ENCODE measurements at places on chromosomes 16 and 17. TPM values are rescaled to one million over a fixed set of nuclear protein-coding genes. Genes with fewer than 3 reads are reported as not detected.

Gene PDP2
- 28.7 TPM for total RNA-seq

DNA sequence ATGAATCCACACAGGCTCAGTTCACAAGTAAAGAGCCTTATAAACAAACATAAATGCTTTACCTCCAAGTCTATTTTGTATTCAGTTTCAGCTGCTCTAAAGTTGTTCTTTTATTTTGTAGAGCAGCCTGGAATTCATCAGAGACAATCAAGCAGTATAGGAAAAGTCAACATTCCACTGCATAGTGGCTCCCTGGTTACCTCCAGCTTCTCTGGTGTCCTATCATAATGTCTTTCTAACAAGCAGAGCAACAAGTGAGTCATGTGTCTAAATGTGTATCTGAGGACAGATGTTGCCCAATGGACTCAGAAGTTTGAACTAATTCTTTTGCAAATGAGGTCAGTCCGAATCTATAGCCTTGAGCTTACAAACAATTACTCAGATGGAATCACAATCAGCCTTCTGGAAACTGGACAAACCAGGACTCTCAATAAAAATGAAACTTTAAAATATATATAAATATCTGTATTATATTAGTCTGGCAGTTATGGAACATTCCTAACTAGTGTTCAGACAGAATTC lies 292.0 kb upstream of the TOM1L1 start:
- DNase-seq = no peak

DNA sequence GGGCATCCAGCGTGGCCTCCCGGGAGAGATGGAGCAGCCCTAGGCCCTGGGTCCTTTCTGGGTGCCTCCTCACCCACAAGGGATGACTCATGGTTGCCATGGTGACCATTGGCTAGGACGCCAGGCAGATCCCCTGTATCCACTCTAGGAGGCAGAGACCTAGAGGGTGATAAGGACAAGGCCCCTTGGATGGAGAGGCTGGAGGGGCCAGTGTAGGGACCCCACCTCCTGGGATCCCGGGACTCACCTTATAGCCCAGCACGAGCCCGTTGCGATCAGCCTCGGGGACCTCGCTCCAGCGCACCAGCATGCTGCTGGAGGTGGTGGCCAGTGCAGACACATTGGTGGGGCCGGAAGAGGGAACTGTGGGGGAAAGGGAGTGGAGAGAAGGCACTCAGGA lies 82.2 kb upstream of the CDC42EP4 start:
- DNase-seq = no peak

DNA sequence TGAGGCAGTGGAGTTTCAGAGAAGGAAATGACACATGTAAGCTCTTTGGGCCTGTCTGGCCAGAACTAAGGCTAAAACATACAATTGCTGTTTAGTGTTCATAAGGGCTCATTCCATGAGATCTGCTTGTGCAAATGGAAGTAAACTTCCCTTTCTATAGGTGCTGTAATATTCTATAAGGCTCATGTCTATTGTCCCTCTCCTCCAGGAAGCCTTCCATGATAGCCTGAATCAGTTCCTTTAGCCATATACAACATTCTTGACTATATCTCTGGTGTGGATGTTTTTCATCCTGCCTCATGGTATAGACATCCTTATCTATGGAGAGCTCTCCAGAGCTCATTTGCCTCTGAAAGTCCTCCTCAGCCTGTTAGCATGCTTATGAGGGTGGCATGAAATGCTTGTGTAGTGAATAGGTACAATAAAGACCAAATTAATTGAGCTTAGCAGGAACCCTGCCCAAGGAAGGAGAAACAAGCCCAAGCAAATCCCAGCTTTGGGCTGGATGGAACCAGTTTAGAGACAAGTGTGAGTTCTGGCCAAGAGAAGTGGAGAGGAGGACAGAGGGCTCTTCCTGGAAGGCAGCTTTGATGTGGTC lies 1.6 kb upstream of the ETV4 start:
- DNase-seq = no peak

DNA sequence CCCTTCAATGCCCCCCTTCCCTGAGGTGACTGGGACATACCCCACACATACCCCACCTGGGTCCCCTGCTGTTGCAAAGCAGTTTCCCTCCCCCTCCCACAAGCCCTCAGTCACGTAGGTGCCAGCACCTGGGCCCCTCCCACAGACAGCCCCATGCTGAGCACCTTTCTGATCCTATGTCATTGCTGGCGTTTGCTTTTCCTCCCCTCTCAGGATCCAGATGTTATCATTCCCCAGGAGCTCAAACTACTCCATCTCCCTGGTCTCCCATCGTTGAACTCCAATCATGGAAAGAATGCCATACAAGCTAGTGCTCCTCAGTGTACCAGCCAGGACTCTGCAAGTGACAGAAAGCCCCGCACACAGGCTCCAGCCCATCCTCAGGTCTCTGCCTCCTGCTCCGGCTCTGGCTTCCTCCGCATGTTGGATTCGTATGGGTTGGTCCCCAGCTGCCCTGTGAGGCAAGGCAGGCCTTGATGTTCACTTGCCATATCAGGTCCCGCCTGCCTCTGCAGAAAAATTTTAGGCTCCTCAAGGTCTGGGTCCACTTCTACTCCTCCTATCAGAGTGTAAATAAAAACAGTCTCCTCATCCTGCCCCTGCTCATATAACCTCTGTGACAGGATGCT lies 31.4 kb upstream of the MED9 start:
- DNase-seq = no peak

DNA sequence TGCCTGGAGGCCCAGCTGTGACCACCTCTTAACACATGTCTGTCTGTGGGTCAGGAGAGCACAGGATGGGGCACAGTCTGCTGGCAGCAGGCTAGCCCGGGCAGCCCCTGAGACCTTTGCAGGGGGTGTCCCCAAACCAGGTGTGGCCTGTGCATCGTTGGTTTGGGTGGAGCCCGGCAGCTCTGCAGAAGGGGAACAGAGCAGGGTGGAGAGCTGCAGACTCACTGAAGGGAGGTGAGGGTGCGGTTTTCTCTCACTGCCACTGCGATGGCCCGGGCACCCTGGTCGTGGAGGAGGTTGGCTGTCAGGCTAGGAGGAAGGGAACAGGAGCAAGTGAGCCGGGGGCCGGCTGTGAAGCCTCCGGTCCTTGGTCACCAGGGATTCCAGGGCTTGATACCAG lies 28.8 kb downstream of the NLRC3 start:
- no peak for DNase-seq

- no peak for DNase-seq
These were observed 845 bp downstream of the P3H4 start for GRCh38 chr17:41810659-41811548.

- no peak for DNase-seq
These were observed 4.7 kb upstream of the NUDT16L1 start for GRCh38 chr16:4688674-4689045.

DNA sequence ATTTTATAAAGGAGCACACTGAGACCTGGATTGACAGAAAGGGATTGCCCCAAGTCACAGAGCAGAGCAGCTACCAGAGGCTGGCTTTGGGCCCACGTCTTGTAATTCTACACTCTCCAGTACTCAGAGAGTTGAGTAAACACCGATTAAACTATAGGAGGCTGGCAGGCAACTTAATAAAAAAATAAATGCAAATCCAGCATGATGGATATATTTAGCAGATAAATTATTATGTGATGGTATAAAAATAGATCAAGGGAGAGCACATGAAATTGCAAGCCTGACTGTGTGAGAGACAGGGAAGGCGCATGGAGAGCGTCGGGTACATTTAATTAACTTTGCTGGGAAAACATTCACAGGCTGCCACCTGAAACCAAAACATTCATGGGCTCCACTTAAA lies 87.7 kb upstream of the CCL2 start:
- no peak for DNase-seq

DNA sequence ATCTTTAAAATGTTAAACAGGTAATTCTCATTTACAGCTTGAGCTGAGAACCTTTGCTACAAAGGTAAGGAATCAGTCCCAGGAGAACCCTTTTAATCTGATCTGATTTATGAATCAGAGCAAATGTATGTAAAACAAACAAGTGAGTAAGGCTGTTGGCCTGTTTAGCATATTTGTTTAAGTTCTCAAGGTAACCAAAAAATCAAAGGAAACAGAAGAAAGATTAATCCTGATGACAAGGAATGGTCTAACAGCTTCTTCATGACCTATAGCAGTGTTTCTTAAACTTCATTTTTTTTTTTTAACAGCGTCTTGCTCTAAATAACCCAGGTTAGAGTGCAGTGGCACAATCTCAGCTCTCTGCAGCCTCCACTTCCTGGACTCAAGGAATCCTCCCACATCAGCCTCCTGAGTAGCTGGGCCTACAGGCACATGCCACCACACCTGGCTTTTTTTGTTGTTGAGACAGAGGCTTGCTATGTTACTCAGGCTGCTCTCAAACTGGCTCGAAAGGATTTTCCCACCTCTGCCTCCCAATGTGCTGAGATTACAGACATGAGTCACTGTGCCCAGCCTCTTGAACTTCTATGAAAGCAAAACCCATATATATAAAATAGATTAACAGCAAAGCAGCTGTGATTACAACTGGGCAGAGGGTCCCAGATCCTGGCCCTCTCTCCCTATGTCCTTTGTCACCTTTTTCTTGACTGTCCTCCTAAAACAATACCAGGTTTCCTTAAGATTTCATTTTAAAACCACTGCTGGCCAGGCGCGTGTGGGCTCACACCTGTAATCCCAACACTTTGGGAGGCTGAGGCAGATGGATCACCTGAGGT lies 5.1 kb upstream of the JPT1 start:
- peak; percentile 4 for DNase-seq

DNA sequence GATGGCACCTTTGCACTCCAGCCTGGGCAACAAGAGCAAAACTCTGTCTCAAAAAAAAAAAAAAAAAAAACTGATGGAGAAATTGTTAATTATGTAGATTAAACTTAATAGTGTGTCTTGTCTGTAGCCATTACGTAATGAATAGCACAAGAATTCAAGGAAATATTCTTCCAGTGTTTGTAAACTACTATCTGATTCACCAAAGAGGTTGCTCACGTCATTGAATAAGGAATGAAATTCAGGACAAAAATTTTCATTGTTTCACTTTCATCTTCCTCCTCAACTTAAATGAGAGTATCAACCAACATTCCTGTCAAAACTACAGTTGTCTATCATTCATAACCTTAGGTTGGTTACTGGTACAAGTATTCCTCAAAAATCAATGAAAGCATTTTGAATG lies 30.7 kb upstream of the MYO18A start:
- DNase-seq = no peak

DNA sequence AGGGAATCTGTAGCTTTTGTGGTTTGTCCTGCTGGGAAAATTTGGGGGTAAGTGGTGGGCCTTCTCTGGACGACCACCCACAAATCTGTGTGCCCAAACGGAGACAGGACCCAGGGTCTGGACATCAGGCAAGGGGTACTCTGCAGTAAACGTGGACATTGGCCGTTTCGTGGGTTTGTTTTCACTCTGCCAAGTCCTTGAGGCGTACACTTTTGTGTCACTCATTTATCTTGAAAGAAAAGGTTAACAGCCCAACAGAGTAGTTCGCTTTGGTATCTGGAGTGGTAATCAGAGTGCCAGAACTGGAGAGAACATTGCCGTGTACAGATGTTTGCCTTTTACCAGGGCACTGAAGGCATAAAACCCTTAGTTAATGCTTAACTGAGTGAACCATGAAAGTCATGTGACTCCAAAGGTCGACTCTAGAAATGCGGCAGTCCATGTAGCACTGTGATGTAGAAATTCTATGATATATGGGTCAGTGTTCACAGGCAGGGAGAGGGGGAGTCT lies 15.4 kb downstream of the NAA60 start:
- no peak for DNase-seq

GRCh38 chr16:57724531-57724930 lies 11.0 kb upstream of the KATNB1 start:
- no peak for DNase-seq

- DNase-seq = peak; percentile 54
These were observed 362.0 kb downstream of the SEC14L1 start for GRCh38 chr17:77502626-77503292.

GRCh38 chr16:28845293-28845692 lies 855 bp downstream of the TUFM start:
- no peak for DNase-seq

DNA sequence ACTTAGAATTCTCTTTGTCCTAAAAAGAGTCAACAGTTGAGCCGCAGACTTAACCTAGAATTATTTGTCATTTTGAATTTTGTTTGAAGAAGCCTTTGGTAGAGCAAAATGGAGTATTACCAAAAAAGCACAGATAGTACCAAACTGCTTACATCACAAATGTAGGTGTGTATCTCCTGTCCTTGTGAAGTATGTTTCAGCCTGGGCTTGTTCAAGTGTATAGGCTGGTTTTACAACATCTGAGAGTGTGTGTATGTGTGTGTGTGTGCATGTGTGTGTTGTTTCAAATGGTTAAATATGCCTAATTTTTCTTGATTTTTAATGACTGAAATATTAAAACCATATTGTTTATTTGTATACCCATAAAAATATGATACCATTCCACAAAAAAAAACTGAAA lies 188.7 kb upstream of the AXIN2 start:
- no peak for DNase-seq

GRCh38 chr16:53093162-53093744 lies 38.5 kb downstream of the CHD9 start:
- no peak for DNase-seq

- DNase-seq = no peak
These were observed 65.2 kb downstream of the SHCBP1 start for GRCh38 chr16:46555951-46556350.

Gene TMEM256
- total RNA-seq = 114 TPM

Gene KRT23
- total RNA-seq = not detected

Gene HBA2
- not detected for total RNA-seq

GRCh38 chr17:76369379-76369778 lies 15.0 kb upstream of the SPHK1 start:
- DNase-seq = no peak

Gene DPEP2NB
- not detected for total RNA-seq

Gene SLC13A2
- total RNA-seq = not detected

Gene ARMC5
- total RNA-seq = 9.2 TPM

Gene NF1
- total RNA-seq = 33.6 TPM

DNA sequence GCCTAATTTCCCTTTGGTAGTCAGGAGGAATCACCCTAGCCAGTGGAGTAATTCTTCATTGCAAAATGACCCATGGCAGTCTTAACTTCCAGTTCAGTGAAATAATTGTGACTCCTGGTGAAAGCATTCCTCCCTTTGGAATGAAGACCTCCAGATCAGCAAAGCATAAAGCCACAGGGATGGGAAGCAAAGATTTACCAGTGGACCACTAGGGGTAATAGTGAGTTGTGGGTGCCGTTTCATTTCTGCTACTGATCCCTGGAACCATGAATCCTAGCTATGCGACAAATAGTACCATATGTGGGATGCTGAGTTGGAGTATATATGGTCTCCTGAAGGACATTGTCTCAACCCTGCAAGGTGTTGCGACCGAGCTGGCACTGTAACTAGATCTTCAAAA lies 13.7 kb downstream of the DYNLL2 start:
- no peak for DNase-seq
